Fibroblast of skin of back (primary cell): ENCODE measurements at places on chromosomes 6 and 20.

DNA sequence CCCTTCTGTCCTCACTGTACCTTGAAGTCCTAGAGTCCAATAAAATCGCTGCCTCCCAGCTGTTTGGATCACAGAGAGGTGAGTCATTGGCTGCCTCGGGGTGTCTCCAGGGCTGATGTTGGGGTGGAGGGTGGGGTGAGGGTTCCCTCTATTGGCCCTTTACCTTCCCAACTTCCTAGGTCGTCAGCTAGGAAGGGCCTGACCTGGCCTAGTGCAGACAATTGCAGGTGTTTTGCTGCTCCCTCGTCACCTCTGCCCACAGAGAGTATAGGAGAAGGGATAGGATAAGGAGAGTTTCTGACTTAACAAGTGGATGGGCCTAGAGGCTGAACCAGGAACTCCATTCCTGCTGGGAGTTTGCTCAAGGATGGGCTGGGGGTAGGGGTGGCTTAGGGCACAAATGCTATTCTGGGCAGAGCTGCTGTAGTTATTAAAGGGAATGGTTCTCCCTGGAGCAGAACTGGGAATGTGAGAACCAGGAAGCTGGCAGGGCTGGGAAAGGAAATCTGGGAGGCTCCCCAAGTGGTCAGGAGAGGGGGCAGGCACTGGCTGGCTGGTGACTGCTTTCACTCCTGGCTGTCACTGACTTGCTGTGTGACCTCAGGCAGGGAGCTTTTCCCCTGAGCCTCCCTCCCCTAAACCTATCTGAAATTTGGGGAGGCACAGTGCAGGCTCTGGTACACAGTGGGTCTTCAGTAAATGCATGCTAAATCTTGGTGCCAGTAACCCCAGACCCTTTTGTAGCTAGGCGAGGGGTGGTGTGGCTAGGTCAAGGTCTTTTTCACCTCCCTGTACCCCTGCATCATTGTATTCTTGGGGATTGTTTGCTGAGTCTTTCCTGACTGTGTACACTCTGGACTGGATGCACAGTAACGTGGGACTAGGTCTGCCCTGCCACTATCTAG lies 1.5 kb downstream of the TP53INP2 start:
- peak; percentile 26 for DNase-seq

GRCh38 chr6:34959224-34959623 lies 70.2 kb downstream of the ANKS1A start:
- no peak for DNase-seq

DNA sequence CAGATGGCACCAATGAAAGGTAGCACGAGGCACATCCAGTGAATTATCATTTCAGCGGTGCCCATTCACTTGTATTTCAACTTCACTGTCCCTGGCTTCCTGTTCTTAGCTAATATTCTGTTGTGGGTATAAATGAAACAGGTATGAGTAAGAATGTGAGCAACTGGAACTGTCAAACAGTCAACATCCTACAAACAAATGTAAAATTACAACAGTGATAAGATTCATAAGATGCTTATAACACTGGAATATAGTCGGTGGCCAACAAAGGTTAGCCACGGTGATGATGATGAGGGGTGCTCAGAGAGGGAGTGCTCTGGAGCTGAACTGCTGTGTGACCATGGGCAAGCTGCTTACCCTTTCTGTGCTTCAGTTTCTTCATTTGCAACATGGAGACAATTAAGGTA lies 74.9 kb upstream of the TOX2 start:
- no peak for DNase-seq

- no peak for DNase-seq
These were observed 234.4 kb downstream of the SYNE1 start for GRCh38 chr6:152402791-152403190.

- DNase-seq: peak; percentile 70
These were observed at the start of gene SCUBE3 for GRCh38 chr6:35213824-35214756. SCUBE3 (plus strand) TSS chr6:35213956; CDS start chr6:35214419, 463 bp downstream.

GRCh38 chr6:150395388-150396009 lies 26.7 kb downstream of the IYD start:
- DNase-seq: peak; percentile 67

DNA sequence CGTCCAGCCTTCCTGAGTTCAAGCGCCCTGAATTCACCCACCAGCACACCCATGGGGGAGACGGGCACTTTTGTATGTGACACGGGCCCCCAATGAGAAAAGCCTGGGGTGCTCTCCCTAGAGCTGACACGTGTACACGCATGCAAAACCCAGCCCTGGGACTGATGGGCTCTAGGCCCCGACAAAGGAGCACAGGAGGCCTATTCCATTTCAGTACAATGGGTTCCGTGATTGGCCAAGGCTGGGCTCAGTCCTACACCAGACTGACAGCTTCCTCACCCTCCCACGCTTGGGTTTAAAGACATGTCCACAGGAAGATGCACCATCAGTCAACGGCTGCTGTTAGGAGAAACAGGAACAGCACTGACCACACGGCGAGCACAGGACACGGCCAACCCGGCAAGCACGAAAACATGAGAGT lies 8.8 kb downstream of the ZBTB46 start:
- no peak for DNase-seq

DNA sequence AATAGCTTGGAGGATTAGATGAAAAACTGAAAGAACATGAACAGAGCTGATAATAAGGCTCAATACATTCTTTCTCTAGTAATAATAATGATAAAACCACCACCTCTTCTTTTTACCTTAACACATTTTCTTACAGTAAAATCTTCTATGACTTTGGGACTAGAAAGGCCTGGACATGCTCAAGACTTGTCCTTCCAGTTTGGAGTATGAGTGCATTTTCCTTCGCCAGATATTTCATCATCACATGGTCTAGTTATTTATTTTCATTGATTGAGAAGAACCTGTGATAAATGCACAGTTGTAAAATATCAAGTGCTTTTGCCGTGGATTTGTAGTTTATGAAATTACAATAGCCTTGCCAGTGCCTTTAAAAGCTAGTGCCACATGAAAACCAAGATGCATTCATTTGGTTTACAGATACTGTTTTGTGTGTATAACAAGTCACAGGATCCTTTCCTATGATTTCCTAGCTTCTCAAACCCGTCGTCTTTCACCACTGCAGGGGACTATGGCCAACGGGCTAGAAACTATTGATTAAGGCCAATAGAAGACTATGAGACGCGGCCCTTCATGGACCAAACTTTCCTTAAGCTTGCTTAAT lies 200.2 kb upstream of the ZNF217 start:
- no peak for DNase-seq

GRCh38 chr20:63176034-63176426 lies 39.9 kb downstream of the YTHDF1 start:
- no peak for DNase-seq

GRCh38 chr6:11736601-11737000 lies 42.0 kb downstream of the ADTRP start:
- no peak for DNase-seq

GRCh38 chr6:148457137-148457842 lies 114.7 kb downstream of the SASH1 start:
- peak; percentile 75 for DNase-seq

DNA sequence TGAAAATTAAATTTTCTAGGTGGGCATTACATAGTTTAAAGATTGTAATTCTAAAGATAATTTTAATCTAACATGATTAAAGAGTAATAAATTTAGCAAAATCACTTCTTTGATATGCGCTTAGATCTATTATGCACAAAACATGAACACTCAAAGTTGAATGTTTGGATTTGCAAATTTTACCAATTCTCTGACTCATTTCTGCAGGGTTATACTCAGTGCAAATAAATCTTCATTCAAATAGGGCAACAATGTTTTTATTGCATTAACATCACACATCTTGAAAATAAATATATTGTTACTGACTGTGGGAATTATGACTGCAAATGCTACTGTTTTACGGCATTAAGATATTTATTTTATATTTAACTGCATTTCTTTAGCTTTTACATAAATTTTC lies 110.7 kb downstream of the OGFRL1 start:
- DNase-seq: no peak

GRCh38 chr20:2108987-2109386 lies 7.4 kb downstream of the STK35 start:
- peak; percentile 68 for DNase-seq

GRCh38 chr6:42627674-42628073 lies 63.8 kb downstream of the UBR2 start:
- DNase-seq: no peak

GRCh38 chr20:13613917-13614316 lies 24.8 kb downstream of the TASP1 start:
- DNase-seq: peak; percentile 9

DNA sequence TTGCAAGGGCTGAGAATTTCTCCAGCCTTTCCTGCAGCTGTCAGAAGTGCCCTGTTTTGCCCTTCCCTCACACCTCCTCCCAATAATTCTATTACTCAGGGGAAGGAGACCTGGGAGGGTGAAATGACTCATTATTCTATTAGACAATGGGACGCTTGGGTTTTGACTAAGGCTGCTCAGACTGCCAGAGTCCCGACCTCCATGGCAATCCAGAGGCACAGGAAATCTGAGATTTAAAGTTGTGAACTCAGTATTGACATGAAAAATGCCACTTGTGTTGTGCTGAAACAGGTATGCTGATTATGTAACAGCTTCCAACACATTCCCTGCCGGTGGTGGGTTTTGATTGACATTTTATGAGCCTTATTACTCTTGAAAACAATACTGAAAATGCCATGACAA lies 625.9 kb upstream of the FLRT3 start:
- DNase-seq: peak; percentile 48

GRCh38 chr6:150068151-150068550 lies 770 bp downstream of the ULBP3 start:
- DNase-seq: no peak

- peak; percentile 15 for DNase-seq
These were observed 123.6 kb downstream of the ISM1 start for GRCh38 chr20:13344671-13345070.

DNA sequence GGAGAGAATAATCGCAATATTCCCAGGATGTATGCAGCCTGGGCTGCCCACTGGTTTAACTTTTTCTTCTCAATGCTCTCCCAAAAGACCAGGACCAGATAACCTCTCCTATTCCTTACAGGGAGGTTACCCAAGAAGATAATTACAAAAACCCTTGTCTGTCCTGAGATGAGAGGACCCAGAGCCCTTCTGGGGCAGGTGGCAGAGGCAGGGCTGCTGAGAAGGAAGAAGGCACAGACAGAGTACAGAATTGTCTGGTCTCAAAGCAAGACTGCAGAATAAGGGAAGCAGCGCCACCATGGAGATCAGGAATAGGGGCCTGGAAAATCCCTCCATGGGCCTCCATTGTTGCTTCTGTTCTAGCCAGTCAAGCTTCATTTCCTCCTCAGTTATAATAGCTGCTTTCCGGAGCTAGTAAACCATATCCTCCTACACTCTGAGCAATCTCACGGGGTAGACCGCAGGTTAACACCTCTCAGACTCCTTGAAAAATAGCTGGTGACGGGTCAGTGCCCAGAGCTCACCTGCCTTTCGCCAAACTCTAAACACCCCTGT lies 463 bp upstream of the HLA-DMB start:
- DNase-seq: no peak

- no peak for DNase-seq
These were observed 43.9 kb upstream of the EXOC2 start for GRCh38 chr6:736657-737446.

DNA sequence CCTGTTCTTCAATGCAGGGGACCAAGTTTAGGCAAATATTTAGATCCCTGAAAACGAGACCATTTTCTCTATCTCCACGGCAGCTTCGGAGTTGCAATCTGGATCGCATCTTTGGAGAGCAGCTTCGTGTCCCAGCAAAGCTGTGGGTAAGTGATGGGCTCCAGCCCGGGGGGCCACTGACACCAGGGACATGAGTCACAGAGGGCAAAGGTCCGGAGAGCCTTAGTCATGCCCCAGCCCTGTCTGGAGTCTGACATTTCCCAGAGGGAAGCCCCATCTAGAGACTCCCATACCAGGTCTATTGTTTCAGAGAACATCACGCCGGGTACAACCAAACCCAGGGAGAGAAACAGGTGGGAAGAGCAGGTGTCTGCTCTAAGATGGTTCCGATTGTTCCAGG lies 95.9 kb downstream of the NFATC2 start:
- DNase-seq: peak; percentile 91

- DNase-seq: peak; percentile 70
These were observed 166.5 kb downstream of the TFAP2A start for GRCh38 chr6:10248378-10248843.

DNA sequence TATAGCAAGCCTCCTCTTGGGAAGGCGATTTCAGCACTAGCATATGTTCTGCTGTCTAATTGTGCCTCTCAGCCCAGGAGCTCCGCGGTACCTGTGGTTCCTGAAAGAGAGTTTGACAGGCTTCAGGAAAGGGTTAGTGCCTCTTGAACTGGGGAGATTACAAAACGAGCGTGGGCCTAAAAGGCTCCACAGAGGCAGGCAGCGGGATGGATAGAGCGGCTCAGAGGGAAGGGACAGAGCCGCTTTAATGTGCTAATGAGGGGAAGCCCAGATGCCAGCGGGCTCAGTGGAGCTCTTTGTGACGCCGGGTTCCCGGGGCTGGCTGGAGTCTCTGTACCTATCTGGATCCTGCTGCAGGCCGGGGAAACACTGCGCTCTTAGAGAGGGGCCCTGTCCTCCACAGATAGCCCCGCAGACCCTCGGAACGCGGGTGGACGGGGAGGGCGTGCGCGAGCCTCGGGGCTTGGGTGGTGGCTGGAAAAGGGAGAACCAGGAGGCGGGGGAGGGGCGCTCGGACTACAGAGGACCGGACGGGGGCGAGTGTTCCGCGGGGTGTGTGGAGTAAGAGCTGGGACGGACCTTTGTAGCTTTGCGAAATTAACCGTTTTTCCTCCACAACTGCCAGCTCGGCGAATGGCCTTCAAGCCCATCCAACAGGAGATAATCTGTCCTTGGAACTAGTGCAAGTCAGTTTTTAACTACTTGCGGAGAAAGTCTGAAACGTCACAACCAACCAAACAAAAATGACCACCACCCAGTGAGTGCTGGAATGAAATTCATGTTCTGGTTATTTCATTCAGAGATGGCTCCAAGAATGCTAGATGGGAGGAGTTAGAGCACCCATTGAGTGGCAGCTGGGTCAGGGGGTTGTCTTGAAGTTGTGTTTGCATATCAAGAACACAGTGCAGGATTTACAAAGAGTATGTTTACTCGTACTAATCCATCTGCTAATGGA lies 13.0 kb downstream of the SLC35F1 start:
- no peak for DNase-seq

DNA sequence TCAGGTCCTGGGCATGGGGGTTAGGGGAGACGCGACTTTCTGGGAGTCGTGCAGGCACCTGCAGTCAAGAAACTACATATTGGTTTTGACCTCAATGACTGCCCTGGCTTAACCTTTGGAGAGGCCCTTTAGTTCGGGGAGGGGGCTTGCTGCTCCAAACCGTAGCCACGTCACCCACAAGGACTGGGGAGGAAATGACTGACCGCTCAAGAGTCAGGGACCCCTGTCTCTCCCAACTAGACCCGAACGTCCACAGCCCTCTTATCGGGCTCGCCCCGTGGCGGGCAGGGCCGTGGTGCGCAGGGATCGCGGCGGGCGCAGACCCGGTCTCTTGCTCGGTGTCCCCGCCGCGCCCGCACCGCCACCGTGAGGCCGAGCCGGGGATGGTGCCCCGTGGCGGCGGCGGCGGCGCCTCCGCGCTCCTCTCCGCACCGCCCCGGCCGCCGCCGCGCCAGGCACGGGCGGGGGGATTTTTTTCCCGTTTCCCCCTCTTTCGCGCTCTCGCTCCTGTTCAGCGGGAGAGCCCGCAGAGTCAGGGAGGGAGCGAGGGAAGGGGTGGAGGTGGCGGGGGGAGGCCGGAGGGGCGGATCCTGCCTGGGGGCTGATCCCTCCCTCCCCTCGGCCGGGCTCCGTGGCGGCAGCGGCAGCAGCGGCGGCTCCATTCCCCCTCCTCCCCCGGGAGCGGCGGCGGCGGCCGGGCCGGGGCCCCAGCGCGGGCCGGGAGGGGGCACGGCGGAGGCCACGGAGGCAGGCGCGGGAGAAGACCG lies at the start of gene BRPF3:
TSS of gene BRPF3 (plus strand) at position 632 of the 767 bp plus-strand sequence. CDS start 3,579 bp downstream, outside the sequence.
- DNase-seq: peak; percentile 81

GRCh38 chr20:58094698-58095097 lies 133.8 kb downstream of the ANKRD60 start:
- no peak for DNase-seq
